ENCODE measurements at places on chromosomes 5 and 9.

- no peak for DNase-seq
Measured at GRCh38 chr5:177356746-177357145, 978 bp upstream of the RGS14 start.

DNA sequence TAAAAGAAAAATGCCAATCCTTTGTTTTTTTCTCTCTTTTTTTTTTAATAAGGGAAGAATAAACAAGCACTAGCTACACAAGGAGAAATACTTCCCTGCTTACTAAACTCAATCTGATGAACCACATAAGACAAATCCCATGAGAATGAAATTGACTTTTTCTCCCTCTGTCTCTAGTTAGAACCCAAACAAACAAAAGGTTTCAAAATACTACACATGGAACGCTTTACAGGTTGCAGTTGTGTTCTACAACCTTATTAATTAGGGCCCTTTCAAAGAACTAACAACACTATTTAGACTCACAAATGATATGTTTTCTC lies 124.5 kb downstream of the PDE4D start:
- no peak for DNase-seq

DNA sequence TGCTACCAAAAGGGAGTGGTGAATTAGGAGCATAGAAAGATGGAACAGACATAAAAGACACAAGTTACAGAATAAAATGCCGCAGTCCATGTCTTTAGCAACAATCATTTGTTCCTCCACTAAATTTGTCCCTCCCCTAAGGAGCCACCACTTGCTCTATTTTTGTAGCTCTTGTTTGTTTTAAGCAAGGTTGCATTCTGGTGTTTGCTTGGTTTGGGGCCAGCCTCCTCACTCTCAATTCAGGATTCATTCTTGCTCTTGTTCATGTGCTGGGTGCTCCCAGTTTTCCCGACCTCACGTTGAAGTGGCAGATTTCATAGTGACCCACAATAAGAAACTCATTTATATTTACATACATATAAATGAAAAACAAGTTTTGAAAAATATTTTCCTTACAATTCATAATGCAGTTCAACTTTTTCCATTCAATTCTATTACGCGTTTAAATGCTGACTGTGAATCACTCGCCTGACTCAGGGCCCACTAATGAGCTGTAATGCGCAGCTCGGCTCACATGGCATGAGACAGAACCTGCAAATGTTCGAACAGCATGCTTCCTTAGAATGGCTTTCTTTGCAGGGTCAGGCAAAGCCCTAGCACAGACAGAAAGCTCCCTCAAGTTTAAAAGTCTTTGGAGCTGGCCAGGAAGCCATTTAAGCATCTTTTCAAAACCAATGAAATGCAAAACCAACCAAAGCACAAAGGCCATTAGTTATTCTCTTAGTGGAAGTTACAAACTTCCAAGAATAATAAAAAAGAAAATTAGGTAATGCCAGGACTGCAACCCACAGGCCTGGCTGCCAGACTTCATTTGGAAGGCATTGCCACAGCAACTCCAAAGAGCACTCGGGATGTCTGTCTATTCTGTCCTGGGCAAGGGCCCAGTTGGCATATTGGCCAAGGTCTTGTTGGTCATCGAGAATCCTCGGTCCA lies 41.7 kb downstream of the RETREG1 start:
- DNase-seq: no peak

GRCh38 chr5:9263656-9264055 lies 282.2 kb downstream of the SEMA5A start:
- DNase-seq: no peak

DNA sequence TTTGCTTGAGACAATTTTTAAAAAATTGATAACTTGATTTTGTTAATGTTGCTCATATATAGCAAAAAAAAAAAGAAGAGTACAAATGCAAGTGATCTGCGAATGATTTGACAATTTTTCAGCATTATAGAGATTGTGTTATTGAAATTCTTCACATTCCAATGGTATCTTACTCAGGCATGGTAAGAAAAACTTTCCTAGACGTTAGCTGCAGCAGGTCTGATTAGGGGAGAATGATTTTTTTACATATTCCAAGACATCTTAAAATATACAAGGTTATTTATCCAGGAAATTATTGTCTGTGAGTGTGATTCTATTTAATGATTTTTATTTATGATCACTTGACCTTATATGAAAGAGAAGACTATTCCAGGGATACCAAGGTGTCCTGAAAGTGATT lies 361.9 kb downstream of the MAT2B start:
- no peak for DNase-seq

GRCh38 chr9:122819791-122820489 lies 8.4 kb downstream of the PDCL start:
- DNase-seq: no peak

DNA sequence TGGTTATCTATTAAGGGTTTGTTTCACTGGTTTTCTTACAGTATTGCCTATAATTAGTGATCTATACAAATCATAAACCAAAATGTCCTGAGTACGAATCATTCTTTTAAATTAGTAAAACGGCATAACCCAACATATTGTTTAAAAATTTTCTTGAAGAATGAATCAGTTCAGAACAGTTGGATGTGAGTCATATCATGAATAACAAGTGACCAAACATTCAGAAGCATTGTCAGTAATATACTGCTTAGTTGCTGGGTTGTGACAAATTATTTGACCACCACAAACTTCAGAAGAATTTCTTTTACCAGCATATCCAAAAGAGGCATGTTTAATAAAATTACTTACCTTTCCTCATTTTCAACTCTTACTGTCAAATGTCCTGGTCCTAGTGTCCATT lies 111.2 kb downstream of the UNC13B start:
- no peak for DNase-seq

Data from activated CD4-positive, alpha-beta memory T cell treated with anti-CD3 and anti-CD28 coated beads for 36 hours (primary cell).